ENCODE measurements at places on chromosomes 3 and 15.

GRCh38 chr15:41933771-41934170, 38.6 kb downstream of the EHD4 start:
- no peak for DNase-seq

DNA sequence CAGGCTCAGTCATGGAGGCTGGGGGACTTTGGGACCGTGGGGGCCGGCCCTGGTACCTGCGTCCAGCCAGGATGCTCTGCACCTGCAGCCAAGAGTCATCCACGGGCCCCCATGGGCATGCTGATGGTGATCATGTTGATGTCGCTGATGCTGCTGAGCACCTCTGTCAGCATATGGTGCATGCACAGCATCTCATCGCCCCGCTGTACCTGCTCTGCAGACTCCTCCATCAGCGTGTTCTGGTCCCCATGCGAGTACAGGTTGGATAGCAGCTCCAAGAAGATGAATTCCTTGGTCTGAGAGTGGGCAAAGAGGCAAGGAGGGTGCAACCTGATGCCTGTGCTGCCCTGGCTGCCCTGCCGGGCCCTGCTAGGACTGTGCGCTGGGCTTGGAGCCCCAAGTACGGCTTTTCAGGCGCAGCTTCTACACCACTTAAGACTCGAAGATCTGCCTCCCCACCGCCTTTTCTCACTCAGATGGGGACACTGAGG, 7.2 kb downstream of the RPS17 start:
- DNase-seq, result no peak

- DNase-seq, result no peak
Measured at GRCh38 chr3:9653565-9654248, 4.4 kb downstream of the MTMR14 start.

DNA sequence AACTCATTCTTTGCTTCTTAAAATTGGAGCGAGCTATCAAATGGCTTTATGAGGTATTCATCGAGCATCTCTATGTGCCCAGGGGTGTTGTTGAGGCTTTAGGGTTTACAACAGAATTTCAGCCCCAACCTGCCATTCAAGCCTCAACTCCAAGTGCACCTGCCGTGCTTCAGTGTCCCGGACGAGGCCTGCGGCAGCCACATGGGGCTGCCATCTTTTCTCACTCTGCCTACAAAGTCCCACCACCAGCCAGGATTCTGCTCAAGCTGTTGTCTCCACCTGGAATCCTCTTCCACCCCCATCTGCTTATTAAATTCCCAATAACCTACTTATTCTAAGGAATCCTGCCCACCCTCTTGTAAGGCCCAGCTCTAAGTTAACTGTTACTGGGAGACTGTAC, 242.4 kb downstream of the OPA1 start:
- no peak for DNase-seq

GRCh38 chr15:68265081-68265480, 12.5 kb upstream of the FEM1B start:
- DNase-seq, result no peak

GRCh38 chr3:169694117-169694516, 30.6 kb upstream of the MECOM start:
- no peak for DNase-seq

- no peak for DNase-seq
Measured at GRCh38 chr3:113676261-113676660, 20.2 kb downstream of the USF3 start.

DNA sequence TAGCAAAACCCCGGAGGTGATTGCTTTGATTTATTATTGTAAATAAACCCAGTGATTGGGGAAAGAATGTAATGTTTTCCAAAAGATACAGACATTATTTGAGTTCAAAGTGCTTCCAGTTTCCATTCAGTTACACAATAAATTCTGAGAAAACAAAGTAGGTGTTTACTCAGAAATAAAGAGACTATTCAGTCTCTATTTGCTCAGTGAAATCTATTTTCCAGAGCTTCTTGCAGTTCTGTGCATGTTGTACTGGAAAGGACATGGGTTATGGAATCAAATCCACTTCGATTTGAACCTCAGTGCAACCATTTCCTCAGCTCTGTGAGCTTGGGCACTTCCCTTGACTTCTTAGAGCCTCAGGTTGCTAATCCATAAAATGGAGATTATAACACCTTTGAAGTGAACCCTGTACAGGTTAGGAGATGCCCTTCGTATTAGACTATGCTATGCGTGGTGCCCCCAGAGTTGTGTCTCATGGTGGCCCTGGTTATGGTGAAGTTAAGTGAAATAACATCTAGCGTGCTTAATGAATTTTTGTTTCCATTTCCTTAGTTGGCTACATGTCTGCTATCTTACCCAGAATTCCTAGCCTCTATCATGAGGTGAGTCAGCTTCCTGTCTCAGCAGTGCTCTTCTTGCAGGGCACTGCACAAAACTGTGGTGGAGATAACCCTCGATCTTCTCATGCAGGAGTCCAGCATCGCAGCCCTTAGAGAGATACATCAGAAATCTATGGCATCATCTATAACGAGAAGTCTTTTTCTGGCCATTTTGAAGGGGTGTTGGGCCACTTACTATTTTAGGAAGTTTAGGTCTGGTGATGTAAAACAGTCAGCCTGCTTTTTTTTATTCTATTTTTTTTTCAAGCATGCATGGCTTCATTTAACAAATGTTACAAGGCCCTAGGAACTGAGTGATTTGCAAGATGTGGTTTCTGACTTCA, 97.7 kb downstream of the RPL39L start:
- no peak for DNase-seq

GRCh38 chr3:39361252-39361927, 21.8 kb upstream of the SLC25A38 start:
- DNase-seq, result no peak

DNA sequence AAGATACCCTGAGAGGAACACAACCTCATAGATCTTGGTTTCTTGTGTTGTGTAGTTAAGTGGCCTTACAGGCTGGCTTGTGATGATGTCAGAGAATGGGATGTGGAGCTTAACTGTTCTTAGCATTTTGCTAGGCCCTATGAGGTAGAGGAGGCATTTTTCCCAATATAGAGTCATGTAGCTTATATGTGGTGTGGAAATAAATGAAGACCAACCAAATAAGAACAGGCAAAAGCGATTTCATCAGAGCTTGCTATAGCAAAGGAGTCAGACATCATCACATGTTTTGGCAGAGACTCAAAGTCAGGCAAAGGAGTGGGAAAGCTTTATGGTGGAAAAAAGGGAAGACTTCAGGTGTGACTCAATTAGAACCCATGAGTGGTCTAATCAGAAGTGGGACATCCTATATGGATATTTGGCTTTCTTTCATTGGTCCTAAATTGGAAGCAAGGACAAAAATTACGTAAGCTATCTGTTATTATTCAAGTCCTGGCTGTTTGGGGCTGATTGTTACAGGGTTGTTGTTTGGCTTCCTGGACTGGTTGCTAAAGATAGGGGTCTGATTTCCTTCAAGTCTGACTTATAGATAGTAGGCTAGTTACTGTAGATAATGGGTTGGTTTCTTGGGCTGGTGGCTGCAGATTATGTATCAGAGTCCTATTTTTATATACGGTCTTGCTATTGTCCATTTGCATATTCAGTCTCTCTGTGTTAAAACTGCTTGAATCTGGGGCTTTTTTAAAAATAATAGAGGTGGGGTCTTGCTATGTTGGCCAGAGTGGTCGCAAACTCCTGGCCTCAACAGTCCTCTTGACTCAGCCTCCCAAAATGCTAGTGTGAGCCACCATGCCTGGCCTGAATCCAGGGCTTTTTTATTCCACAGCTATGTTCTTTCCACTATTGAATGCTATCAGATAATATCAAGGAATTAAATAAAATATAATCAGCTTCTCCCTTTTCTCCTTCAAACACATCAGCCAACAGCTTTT, 30.3 kb upstream of the SETD2 start:
- DNase-seq, result no peak

DNA sequence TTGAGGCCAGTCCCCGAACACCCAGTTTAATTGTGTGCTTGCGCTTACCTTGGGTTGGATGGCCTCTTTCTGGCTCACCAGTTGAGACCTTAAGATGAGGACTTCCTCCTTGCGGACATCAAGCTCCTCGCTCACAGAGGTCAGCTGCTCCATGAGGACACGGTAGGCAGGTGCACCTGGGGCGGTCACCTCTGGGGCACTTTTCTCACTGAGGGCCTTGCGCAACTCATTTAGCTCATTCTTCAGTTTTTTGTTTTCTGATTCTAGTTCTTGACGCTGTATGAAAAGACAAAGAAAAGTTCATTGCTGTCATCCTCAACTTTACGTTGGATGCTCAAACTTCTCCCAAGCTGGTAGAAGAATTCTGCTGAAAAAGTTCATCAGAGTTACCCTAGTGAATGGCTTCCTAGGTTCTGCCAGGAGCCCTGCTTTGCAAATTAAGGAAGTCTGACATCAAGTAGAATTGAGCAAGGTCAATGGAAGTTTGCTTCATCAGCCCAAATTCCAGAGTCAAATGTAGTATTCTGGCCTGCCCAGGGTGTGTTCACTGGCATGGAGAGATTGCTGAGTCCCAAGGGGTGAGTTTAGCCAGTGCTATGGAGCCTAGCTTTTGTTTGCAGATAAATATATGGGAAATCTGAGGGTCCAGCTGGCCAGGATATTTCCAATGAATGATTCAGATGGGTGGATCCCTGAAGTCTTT, 55.8 kb upstream of the MYO5C start:
- no peak for DNase-seq

GRCh38 chr3:50003824-50004223, 63.9 kb downstream of the RBM6 start:
- DNase-seq, result no peak

GRCh38 chr15:31499236-31499952, 172.8 kb downstream of the KLF13 start:
- DNase-seq, result no peak

- DNase-seq, result no peak
Measured at GRCh38 chr3:10394491-10395025, 73.6 kb upstream of the SEC13 start.

DNA sequence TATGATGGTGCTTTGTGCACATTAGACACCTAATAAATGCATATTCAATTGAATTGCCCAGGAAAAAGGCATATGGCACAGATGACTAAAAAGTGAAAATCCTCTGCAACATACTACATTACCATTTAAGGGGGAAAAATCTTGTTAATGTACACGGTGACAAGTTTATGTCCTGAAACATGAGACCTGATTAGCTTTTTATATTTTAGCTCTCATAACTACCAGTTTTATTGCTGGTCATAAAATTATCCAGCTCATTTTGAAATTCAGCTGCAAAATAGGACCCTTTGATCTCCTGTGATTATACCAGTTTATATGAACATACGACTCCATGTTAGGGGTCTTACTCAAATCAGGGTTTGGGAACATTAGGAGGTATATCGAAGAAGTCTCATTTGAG, 684.6 kb upstream of the CCDC54 start:
- DNase-seq, result no peak

DNA sequence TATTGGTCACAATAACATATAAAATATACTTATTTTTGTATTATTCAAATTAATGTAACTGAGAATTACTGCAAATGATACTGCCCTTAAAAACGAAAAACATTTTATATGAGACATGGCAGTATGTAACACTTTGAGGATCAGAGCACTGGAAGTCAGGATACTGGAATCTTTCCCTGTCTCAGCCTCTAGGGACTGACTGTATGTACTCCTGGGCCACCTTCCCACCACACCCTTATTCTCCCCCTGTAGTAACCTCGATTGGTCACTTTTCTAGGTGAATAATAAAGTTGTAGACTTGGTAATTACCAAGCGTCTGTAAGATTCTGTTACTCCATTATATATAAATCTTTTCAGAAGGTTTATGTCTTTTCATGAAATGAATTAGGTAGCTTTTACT, 43.0 kb downstream of the LRRC49 start:
- no peak for DNase-seq

- no peak for DNase-seq
Measured at GRCh38 chr3:183537295-183537730, 18.2 kb downstream of the KLHL6 start.

DNA sequence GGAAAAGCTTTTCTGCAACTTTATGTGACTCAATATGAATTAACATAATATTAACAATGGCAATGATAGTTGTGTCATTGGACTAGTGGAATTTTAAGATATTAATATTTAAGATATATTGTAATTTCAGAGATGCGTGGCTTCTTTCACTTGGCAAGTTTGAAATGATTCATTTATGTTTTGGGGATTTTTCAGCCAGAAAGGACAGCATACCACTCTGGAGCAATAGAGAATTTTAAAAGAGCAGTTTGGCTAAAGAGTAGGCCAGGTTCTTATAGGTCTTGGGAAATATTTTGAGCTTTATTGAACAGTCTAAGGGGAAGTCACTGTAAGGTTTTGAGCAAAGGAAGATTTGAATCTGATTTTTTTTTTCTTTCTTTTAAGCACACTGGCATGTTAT, 16.5 kb downstream of the GMPS start:
- no peak for DNase-seq

GRCh38 chr15:70936326-70936725, 43.7 kb downstream of the LRRC49 start:
- DNase-seq, result no peak

DNA sequence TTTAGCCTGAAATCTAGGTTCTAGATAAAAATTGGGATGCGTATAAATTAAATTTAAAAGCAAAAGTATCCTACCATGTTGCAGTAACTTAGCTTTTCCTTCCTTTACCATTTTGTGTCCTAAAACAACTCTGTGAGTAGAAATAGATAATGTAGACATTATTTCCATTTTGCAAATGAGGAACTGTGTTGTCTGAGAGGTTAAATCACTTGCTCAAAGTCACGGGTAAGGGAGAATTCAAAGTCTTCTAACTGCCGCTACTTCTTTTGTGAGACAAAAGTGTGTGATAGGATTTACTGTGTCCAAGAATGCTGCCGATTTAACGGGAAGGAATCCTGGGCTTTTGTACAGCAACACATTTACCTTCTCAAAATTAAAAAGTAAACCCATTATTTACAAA, 40.7 kb downstream of the MYO1E start:
- no peak for DNase-seq

- no peak for DNase-seq
Measured at GRCh38 chr3:98890965-98891910, 10.3 kb downstream of the DCBLD2 start.

GRCh38 chr3:7428206-7428718, 567.3 kb downstream of the GRM7 start:
- no peak for DNase-seq

DNA sequence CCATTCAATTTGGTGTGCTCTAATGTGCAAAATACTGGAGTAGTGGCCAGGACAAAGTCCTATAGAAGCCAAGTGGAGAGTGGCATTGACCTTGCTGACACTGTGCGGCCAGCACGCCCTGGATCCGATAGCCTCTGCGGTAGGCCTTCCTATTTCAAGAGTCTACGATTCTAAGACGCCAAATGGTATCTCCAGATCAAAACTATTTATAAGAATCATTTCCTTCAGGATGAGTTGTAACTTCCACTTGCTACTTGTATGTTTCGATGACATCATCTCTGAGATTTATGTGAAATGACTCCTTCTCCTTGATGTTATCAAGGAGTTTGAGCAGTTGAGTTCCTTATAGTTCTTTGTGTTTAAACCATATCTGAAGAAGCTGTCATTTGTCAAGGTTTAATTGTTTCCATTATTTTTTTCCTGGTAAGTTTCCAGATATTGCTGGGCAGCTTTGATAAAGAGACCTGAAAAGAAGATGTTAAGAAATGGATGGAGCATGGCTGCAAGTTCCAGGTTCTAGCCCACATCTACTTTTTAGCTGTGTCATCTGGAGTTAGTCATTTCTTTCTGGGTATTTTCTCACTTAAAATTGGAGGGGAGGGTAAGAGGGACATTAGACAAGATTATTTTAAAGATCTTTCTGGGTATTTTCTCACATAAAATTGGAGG, 71.8 kb downstream of the TMEM44 start:
- no peak for DNase-seq
